Subcutaneous preadipocyte (primary cell): ENCODE measurements at places on chromosomes 6 and 20. TPM values are rescaled to one million over a fixed set of nuclear protein-coding genes. Genes with fewer than 3 reads are reported as not detected.

The PRL gene
- total RNA-seq = not detected in 2 replicates

The MYO6 gene
- 7.0 and 8.6 TPM in 2 replicates for total RNA-seq

The SPTLC3 gene
- 8.5 and 10.0 TPM in 2 replicates for total RNA-seq

The SLC29A1 gene
- 9.6 and 14.9 TPM in 2 replicates for total RNA-seq

The SNHG17 gene
- total RNA-seq = 8.1 and 16.2 TPM in 2 replicates
